ENCODE measurements at places on chromosomes 11 and 22.

GRCh38 chr11:123116486-123116885, 54.5 kb upstream of the HSPA8 start:
- DNase-seq = no peak

- no peak for DNase-seq
Measured at GRCh38 chr11:45917286-45917622, 423 bp downstream of the PEX16 start.

DNA sequence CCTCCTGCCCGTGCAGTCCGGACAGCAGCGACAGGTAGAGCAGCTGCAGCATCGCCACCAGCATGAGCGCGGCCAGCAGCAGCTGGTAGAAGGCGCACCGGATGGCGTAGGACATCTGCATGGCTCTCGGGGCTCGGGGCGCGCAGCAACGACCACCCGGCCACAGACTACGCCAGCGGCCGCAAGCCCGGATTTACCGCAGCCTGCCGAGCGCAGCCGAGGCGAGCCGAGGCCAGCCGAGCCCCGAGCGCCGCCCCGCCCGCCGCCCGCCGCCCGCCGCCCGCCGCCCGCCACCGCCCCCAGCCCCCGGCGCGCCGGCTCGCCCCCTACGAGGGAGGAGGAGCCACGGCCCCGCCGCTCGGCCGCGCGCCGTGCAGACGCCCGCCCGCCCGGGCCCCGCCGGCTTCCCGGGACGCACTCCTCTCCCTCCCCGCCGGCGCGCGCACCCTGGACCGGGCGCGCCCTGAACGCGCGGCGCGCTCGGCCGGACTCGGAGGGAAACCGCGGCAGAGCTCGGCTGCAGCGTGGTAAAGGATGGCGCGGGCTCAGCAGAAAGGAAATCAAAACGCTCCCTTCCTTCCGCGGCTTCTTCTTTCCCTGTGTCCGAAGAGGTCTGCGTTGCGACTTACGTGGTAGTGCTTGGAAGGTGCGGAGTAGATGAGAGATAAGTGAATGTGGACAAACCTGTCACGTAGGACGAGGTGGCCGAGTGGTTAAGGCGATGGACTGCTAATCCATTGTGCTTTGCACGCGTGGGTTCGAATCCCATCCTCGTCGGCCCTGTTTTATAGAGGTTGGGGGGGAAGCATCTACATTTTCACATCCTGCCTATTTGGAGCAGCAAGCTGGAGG, at the start of gene B4GAT1:
Gene B4GAT1, minus strand, starts transcription at position 205 of the 852 bp plus-strand sequence. Its CDS starts 84 bp downstream, at position 121.
- peak; percentile 92 for DNase-seq

DNA sequence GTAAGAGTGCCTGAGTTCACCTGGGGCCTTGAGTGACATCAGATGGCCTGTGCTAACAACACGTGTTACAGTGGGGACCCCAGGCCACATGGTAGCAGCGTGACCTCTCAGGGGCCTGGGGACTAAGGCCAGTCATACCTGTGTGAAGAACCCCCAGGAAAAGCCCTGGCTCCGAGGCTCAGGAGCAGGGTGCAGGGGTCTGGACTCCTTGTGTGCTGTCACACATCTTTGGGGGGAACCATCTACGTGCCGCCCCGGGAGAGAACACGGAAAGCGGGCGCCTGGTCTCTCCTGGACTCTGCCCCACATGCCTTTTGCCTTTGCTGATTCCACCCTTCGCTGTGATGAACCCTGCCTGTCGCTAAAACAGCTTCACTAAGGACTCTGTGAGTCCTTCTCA, 48.7 kb downstream of the SHANK2 start:
- no peak for DNase-seq

DNA sequence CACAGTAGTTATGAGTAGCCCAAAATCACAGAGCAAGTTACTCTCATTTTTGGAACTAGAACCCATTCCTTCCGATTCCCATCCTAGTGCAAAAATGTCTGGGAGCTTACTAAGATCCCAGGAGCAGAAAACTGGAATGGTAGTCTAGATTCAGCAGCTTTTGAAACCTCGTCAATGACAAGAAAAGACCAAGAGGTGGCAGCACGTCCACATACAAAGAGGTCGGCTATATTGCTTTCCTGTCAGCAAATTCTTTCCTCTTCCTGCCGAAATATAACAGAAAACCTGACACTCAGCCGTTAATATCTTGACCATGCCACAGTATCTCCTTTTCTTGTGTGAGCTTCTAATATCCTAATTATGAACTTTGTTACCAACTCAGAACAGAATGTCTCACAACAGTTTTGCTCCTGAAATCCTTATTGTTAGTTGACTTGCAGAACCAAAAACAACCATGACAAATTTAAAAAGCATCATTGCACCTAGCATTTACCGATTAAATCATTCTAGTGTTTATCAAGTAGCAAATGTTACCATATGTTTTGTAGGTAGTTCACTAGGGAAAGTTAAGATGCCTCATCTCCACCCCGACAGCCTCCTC, 92.8 kb upstream of the OR9G4 start:
- DNase-seq = peak; percentile 59

GRCh38 chr22:33337524-33337923, 279.3 kb upstream of the SYN3 start:
- no peak for DNase-seq

DNA sequence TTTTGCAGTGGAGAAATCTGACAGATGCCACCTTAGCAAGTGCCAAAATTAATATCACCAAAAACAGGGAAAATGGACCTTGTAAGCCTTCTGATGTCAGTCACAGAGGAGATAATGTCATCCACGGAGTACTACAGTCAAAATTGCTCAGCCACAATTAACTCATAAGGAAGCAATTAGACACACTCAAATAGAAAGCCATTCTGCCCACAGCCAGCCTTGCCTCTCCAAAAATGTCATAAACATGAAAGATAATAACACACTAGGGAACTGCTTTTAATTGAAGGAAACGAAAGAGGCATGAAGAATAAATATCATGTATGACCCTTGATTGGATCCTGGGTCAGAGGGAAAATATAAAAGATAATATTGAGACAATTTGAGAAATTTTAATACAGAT, 505.6 kb upstream of the API5 start:
- peak; percentile 12 for DNase-seq

- no peak for DNase-seq
Measured at GRCh38 chr22:25027959-25028840, 75.7 kb downstream of the KIAA1671 start.

GRCh38 chr11:808427-809286, 1.1 kb upstream of the RPLP2 start:
- DNase-seq = no peak

- no peak for DNase-seq
Measured at GRCh38 chr11:75182664-75183063, 31.8 kb downstream of the SLCO2B1 start.

DNA sequence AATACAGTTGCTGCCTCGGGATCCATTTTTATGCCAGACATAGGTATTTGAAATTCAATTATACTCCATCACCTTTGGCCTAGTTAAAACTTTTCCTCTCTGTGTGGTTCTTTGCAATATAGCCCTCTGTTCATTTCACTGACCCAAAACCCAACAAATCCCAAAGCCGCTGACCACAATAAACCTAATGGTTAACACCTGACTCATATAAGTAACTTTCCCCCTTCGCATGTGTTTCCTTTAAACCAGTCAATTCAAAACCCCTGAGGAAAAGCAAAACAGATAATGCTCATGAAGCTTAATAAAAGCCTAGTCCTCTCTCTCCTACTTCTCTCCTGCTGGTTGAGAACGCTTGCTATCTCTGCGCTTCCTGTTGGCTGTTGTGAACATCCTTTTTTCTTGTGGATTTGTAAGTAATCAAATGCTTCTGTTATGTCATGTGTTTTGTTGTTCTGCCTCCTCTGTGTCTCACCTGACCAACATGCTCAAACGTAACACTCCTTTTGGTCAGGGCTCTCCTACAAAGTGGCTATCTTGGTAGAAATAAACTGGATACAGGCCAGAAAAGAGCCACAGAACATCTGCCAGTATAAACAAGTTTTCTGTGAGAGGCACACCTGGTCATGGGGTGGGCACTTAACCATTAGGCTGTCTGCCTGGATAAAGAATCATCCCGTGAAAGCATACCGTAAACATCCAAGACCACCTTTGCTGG, 652.6 kb downstream of the METTL15 start:
- DNase-seq = no peak

DNA sequence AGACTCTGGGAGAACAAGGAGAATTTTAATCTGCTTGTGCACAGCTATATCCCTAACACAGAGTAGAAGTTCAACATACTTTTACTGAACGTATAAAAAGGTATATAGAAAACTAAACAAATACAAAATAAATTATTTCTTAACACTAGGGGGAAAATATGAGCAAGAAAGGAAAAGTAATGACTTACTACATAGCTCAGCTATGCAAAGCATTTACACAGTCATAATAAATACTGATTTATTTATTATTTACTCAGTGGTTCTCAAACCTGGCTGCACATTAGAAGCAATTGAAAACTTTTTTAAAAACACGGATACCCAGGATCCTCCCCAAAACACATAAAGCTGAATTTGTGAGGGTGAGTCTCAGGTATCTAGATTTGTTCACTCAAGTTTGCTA, 182.5 kb downstream of the TTC28 start:
- no peak for DNase-seq

GRCh38 chr11:44005063-44005701, 42.6 kb upstream of the ACCSL start:
- DNase-seq = peak; percentile 58

GRCh38 chr11:14669958-14670357, 26.4 kb downstream of the PDE3B start:
- DNase-seq = no peak
